ENCODE measurements at places on chromosomes 13 and 19. TPM values are rescaled to one million over a fixed set of nuclear protein-coding genes. Genes with fewer than 3 reads are reported as not detected.

DNA sequence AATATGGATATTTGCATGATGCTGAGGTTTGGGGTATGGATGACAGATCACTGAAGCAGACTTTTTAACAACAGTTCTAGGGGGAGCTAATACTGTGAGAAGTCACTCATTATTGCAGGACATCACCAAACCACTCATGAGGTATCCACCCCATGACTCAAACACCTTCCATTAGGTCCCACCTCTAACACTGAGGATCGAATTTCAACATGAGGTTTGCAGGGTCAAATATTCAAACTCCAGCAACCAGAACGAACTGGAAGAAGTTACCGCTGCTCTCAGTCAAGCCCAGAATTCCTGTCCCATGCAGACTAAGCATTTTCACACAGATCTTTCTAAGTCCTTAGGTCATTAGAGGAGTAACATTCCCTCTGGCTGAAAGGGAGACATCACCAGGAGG, 758.9 kb downstream of the UQCRFS1 start:
- H3K4me1 ChIP-seq = no peaks in the 10 kb centered on the region
- no peak overlapping the region for H3K4me3 ChIP-seq
- no peaks in the 10 kb centered on the region for H3K36me3 ChIP-seq
- H3K27ac ChIP-seq = no peak overlapping the region
- H3K27me3 ChIP-seq = no peaks in the 10 kb centered on the region

DNA sequence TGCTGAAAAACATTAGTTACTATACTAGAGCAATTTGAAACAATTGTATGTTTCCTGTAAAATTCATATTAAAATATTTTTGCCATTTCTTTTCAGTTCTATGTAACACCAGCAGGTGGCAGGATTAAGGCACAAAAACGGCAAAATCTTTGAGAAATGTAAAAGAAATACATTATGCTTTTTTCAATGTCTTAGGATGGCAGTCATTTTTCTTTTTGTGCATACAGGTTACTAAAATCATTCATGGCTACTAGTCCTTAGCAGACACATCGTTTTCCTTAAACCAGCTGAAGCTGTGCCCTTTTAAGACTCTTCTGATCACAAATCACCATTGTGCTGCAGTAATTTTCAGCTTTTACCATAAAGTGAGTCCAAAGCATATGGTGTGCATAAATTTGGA, 800.7 kb upstream of the SLITRK5 start:
- no peak overlapping the region for H3K4me3 ChIP-seq
- H3K27me3 ChIP-seq = no peaks in the 10 kb centered on the region
- DNase-seq = no peak
- no peak overlapping the region for H3K27ac ChIP-seq
- H3K4me1 ChIP-seq = no peaks in the 10 kb centered on the region

DNA sequence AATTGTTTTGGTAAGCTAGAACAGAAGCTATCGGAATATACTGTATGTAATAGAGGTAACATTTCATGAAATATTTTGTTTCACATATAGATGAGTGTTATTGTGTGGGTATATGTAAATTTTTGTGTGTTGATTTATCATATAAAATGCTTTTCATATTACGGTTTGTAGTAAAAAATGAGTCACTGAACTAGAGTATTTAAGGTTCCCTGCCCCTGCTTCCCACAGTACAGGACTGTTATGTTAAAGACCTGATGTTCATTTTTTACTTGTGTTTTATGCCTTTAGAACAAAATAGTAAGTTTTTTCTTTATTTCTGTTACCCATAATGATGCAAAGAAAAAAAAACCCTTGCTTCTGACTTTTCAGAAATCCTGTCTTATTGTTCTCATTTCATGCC, 243.4 kb downstream of the ENOX1 start:
- H3K4me1 ChIP-seq = peaks cover 5% of the 10 kb centered on the region
- no peak overlapping the region for H3K27ac ChIP-seq
- H3K36me3 ChIP-seq = no peaks in the 10 kb centered on the region
- no peak overlapping the region for H3K4me3 ChIP-seq

GRCh38 chr13:30338331-30338851, 31.0 kb upstream of the KATNAL1 start:
- no peak overlapping the region for H3K27ac ChIP-seq
- DNase-seq = no peak
- H3K36me3 ChIP-seq = no peaks in the 10 kb centered on the region
- no peak overlapping the region for H3K4me3 ChIP-seq
- no peaks in the 10 kb centered on the region for H3K27me3 ChIP-seq
- H3K4me1 ChIP-seq = no peaks in the 10 kb centered on the region

The ZNF266 gene
- 30.9 TPM for total RNA-seq

DNA sequence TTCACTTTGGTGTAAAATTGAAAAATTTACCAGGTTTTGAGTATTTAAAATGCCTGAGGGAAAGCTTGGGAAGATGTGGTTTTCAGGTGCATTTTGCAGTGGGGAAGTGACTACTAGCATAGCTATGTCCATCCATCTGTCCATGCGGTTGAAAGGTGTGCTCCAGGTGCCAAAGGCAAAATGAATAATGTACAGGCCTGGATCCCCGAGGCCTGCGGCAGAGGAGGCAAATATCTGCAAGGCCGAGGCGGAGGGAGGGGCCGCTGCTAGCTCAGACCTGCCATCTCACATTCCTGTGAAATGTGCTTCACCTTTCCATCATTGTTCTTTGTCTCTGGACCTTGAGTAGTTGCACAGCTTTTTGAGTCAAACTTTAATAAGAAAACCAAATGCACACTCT, 65.5 kb downstream of the ERCC5 start:
- peaks cover 36% of the 10 kb centered on the region for H3K27me3 ChIP-seq
- no peaks in the 10 kb centered on the region for H3K4me1 ChIP-seq
- no peak overlapping the region for H3K4me3 ChIP-seq
- H3K27ac ChIP-seq = no peak overlapping the region
- DNase-seq = no peak

DNA sequence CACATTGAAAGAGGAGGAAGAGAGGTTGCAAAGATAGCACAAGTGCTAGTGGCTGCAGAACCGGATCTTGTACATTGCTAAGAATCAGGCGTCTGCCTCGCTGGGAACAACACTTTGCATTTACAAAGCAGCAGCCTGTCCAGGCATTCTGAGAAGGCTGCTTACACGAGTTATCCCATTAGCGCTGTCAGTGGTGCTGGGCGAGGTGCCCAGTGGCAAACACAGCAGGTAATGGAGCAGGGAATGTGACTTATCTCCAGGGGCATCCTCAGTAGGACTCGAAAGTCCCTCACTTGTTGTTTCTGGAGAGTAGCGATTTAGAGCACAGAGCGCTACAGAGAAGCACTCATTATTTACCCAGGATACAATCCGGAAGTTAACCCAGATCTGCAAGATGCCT, 209.6 kb downstream of the OLFM4 start:
- H3K27me3 ChIP-seq = peaks cover 3% of the 10 kb centered on the region
- no peak overlapping the region for H3K4me3 ChIP-seq
- no peaks in the 10 kb centered on the region for H3K4me1 ChIP-seq
- H3K27ac ChIP-seq = no peak overlapping the region
- no peaks in the 10 kb centered on the region for H3K36me3 ChIP-seq
- no peak for DNase-seq

DNA sequence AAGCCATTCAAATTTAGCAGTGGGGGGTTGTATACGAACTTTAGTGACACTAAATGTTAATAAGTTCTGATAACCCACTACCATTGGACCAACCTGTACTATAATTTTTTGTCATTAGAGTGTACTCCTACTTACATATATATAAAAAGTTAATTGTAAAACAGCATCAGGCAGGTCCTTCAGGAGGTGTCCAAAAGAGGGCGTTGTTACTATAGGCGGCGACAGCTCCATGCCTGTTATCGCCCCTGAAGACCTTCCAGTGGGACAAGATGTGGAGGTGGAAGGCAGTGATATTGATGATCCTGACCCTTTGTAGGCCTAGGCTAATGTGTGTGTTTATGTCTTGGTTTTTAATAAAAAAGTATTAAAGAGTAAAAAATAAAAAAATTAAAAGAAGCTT, 27.5 kb downstream of the SPRYD7 start:
- no peak overlapping the region for H3K27ac ChIP-seq
- H3K27me3 ChIP-seq = no peaks in the 10 kb centered on the region
- H3K36me3 ChIP-seq = peaks cover 9% of the 10 kb centered on the region
- no peak for DNase-seq
- H3K4me1 ChIP-seq = peaks cover 1% of the 10 kb centered on the region
- no peak overlapping the region for H3K4me3 ChIP-seq

The ZNF578 gene
- 1.1 TPM for total RNA-seq

- H3K4me3 ChIP-seq = no peak overlapping the region
- H3K27ac ChIP-seq = no peak overlapping the region
- no peaks in the 10 kb centered on the region for H3K4me1 ChIP-seq
- no peak for DNase-seq
- H3K36me3 ChIP-seq = no peaks in the 10 kb centered on the region
These were observed 64.0 kb upstream of the TNFRSF19 start for GRCh38 chr13:23506071-23506806.

DNA sequence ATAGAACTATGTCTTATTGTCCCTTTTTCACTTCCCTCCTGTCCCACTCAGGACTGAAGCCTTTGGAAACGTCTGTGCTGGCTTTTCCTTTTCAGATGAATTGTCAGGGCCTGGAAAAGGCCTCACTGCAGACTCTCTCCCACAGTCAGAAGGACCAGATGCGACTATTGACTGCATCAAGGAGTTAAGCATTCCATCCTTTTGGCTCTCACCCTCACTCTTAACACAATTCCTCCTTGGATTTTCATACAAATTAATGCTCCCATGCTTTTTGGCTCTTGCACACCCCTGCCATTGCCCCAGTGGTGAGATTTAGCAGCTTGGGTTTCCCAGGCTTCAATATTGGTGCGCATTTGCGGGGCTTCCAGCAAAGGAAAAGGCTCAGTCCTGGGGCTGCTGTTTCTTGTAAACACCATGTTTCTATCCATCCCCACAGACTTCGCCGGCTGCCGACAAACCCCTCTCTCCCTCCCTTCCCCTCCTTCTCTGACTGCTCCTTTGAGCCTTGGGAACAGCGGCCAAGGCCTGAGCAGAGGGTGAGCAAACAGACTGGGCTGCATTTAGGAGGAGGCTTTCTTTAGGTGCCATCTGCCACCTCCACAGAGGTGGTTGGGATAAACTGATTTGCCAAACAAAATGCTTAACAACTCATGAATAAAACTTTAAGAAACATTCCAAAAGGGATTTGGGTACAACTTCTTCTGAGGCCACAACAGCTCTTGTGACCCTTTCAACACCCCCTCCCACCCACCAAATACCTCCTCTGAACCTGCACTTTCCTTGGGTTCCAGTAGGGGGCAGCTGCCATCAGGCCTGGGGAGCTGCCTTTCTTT, 48.6 kb upstream of the PCDH8 start:
- no peak overlapping the region for H3K4me3 ChIP-seq
- no peak overlapping the region for H3K27ac ChIP-seq
- DNase-seq = no peak
- H3K36me3 ChIP-seq = no peaks in the 10 kb centered on the region
- H3K4me1 ChIP-seq = no peaks in the 10 kb centered on the region

The GIPC3 gene
- 0.43 TPM for total RNA-seq

DNA sequence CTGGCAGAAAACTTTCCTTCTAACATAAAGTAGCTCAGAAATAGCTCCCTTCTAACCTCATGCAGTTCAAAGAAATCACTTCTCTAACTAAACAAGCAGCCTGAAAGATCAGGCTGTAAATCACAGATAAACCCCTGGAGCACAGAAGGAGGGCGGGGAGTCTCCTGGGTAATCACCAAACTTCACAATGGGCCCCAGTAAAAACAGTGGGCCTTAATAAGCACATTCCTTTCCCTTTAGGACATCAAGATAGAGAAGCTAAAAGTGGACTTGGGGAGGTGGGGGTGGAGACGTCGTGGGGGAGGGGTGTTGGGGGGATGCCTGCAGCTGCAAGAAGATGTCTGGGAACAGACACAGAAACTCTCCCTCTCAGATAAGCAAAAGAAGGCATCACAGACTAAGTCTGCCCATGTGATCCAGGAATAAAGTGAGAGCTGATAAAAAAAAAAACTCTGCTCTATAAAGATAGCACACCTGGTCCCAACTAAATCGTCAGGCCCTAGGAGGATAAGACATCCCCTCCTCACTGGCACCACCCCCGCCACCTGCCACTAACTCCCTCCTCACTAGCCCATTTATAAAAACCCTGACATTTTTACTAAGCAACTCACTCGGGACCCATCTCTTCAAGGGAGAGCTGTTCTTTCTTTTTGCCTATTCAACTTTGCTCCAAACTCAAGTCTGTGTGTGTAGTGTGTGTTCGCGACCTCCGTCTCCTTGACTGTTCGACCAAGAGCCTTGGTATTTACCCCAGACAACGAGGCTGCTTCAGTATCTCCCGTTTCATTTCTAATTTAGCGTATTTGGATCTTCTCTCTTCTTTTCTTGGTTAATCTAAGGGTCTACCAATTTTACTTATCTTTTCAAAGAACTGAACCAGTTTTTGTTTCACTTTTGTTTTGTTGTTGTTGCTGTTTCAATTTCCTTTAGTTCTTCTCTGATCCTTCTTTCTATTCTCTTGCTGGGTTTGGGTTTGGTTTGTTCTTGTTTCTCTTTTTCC, 31.7 kb downstream of the DNAJC15 start:
- no peaks in the 10 kb centered on the region for H3K27me3 ChIP-seq
- no peak overlapping the region for H3K27ac ChIP-seq
- no peak overlapping the region for H3K4me3 ChIP-seq
- H3K4me1 ChIP-seq = peaks cover 32% of the 10 kb centered on the region

GRCh38 chr13:27171244-27171826, at the start of gene USP12:
Gene USP12, minus strand, starts transcription at chr13:27171811. Its CDS starts 172 bp downstream, at chr13:27171639.
- no peaks in the 10 kb centered on the region for H3K27me3 ChIP-seq
- peak within 1 kb of the TSS; percentile 99 for H3K27ac ChIP-seq
- H3K36me3 ChIP-seq = peaks cover 3% of the 10 kb centered on the region
- peaks cover 51% of the 10 kb centered on the region for H3K4me1 ChIP-seq

- H3K36me3 ChIP-seq = no peaks in the 10 kb centered on the region
These were observed 25.0 kb upstream of the PCCA start for GRCh38 chr13:100063906-100064305.

Measured in activated naive CD8-positive, alpha-beta T cell treated with anti-CD3 and anti-CD28 coated beads for 36 hours (primary cell).